ENCODE measurements at places on chromosomes 2 and 18. TPM values are rescaled to one million over a fixed set of nuclear protein-coding genes. Genes with fewer than 3 reads are reported as not detected.

Gene IL36G
- not detected for total RNA-seq

Gene REEP1
- 0.98 TPM for total RNA-seq

Gene POMC
- total RNA-seq: 0.98 TPM

Gene STARD6
- total RNA-seq: 0.33 TPM

Gene PRSS56
- total RNA-seq: not detected

Gene SP140L
- 15.4 TPM for total RNA-seq

Gene MEP1B
- not detected for total RNA-seq

Gene EVA1A
- 41.2 TPM for total RNA-seq

Gene ADD2
- 1.3 TPM for total RNA-seq

Gene KCNS3
- 0.65 TPM for total RNA-seq

Gene STK11IP
- 12.4 TPM for total RNA-seq

Gene ZNF142
- 25.5 TPM for total RNA-seq

Gene WDSUB1
- 4.6 TPM for total RNA-seq

Gene CBLN2
- 0.98 TPM for total RNA-seq

Gene ITPRIPL1
- total RNA-seq: 3.4 TPM

Gene NTSR2
- not detected for total RNA-seq

Gene REG3G
- not detected for total RNA-seq

Gene PLGLB1
- total RNA-seq: 1.3 TPM

Gene DCDC2C
- not detected for total RNA-seq

Gene SIGLEC15
- 0.19 TPM for total RNA-seq

Gene CCDC121
- total RNA-seq: 2.6 TPM

Gene KRTCAP3
- not detected for total RNA-seq

Gene CFAP65
- not detected for total RNA-seq

Gene CTLA4
- not detected for total RNA-seq

Gene CLEC4F
- not detected for total RNA-seq

Gene CHRND
- not detected for total RNA-seq
